DMS 273 treated with DMSO at 0.1 percent for 48 hours (cell line): ENCODE measurements at places on chromosomes 1 and 21.
A peak's percentile ranks its signal among the peaks of the same experiment; 100 is the strongest.

GRCh38 chr1:212721388-212722247, 22.0 kb upstream of the BATF3 start:
- DNase-seq = no peak

DNA sequence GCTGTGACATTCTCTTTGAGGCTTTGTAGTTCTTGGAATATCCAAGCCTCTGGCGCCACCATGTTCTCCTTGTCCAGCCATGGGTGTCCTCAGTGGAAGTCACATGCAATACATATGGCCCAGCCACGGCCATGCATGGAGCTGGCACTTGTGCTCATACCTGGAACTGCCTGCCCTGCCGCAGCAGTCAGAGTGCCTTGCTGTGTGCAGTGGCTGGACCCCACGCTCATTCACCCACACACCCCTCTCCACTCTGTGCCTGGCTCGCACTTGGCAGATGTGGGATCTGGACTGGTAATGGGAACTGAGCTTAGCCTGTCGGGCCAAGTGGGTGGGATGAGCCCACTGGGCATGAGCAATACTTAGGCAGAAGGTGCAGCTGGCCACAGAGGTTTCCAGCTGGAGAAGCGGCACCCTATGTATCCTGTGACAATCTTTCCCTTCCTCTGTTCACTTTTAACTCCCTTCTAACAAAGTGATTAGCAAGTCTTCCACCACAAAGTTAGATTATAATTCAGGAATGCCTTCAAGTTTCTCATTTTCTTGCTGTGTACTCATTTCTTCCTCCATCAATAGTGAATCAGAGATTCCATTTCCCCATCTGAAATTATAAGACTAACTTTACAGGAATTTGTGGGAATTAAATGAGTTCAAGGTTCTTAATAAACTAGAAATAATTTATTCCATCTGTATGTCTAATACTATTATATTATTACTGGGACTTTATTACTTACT, 351.6 kb upstream of the NCAM2 start:
- DNase-seq = no peak

GRCh38 chr1:7407544-7407895, 363.6 kb upstream of the VAMP3 start:
- DNase-seq = no peak

DNA sequence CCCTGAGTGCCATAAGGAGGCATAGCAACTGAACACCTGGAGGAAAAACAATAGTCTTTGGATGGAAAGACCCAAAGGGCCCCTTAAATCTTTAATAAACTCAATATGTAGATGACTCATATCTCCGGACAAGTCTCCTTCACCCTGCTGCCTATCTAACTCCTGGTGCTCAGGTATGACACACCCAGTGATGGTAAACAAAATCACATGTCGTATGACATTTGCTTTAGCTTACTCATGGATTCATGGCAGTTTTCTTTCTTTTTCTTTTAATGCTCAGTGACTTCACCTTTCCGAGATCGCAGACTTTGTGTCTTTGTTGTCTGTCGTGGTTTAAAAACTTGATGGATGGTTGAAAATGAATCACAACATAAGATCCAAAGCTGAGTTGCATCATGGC, 208.5 kb upstream of the PROX1 start:
- no peak for DNase-seq

GRCh38 chr1:218517459-218517858, 172.3 kb downstream of the TGFB2 start:
- DNase-seq = no peak

DNA sequence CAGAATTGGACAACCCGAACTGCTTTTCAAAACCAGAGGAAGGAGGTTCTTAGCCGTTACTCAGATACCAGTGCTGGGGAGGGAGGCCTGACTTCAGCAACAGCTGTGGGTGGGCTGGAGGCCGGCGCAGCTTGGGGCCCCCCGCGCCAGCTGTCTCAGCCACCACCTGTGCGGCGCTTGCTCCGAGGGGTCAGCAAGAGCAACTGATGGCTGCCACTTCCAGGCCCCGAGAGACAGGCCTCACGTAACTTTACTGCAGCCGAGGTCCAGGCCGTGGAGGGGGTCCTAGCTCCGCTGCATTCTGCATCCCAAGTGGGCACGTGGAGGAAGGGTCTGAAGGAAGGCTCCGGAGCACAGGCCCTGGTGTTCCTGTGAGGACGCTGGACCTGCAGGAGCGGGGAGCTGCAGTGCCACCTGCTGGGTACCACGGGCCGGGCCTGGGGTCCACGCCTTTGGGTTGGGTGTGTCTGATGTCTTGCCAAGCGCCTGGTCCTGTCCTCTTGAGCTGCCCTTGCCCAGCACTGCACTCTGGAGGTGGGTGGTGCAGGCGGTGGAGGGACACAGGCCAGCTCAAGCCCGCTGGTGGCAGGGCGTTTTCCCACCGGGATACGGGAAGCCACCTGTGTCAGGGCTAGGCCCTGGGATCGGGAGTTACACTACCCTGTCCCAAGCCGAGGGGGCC, 9.8 kb downstream of the THAP3 start:
- DNase-seq = no peak

GRCh38 chr1:67469431-67469830, 39.2 kb upstream of the SERBP1 start:
- no peak for DNase-seq

GRCh38 chr1:981955-982558, at the start of gene PERM1:
Gene PERM1, minus strand, starts transcription at chr1:982093. Its CDS starts 1,064 bp downstream, at chr1:981029.
- no peak for DNase-seq

DNA sequence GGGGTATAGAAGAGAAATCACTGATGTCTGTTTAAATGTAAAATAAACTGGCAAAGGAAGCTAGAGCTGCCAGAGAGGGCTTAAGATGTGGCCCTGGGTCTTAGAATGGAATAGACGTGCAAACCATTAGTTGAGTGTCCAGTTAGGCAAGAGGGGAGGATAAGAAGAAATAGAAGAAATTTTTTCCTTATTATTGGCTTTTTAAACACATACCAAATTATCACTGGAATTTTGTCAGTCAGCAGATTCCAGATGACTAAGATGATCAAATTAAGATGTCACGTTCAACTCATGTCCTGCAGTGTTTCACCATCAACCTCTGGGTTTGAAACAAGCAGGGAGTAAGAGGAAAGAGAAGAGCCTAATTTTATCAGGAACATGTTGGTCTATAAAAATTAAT, 71.6 kb upstream of the C1orf21 start:
- no peak for DNase-seq

GRCh38 chr1:25505656-25506385, 37.6 kb upstream of the LDLRAP1 start:
- DNase-seq = peak; percentile 42

- no peak for DNase-seq
Measured at GRCh38 chr21:35819134-35819533, 241.2 kb downstream of the SETD4 start.

GRCh38 chr1:190129366-190129765, 348.3 kb downstream of the BRINP3 start:
- no peak for DNase-seq

- peak; percentile 30 for DNase-seq
Measured at GRCh38 chr1:50348449-50349241, 74.6 kb downstream of the DMRTA2 start.

GRCh38 chr1:208737922-208738321, 493.7 kb upstream of the PLXNA2 start:
- no peak for DNase-seq

- DNase-seq = no peak
Measured at GRCh38 chr1:205310976-205311704, 10.4 kb downstream of the NUAK2 start.

- DNase-seq = no peak
Measured at GRCh38 chr1:48051466-48052126, 54.4 kb upstream of the TRABD2B start.

DNA sequence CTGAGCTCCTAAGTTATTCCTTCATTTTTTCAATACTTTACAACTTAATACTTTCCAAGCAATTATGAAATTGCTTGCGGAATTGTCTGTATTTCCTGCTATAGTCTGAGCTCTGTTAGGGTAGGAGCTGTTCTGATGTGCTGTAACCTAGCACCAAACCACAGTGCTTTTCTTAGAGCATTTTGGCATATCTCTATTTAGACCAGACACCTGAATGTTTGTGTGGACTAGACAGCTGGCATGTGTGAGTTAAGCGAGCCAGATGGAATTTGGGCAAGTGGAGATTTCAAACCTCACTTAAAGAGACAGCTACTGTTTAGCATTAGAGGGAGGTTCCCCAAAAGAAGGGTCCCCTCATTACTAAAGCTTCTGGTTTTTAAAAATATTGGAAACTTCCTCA, 106.1 kb downstream of the RWDD3 start:
- peak; percentile 53 for DNase-seq

- DNase-seq = peak; percentile 34
Measured at GRCh38 chr1:153352523-153352922, 3.9 kb upstream of the PGLYRP4 start.

- DNase-seq = no peak
Measured at GRCh38 chr21:14686466-14687267, 140.6 kb upstream of the SAMSN1 start.

GRCh38 chr1:33346533-33346926, 25.6 kb upstream of the A3GALT2 start:
- DNase-seq = no peak

DNA sequence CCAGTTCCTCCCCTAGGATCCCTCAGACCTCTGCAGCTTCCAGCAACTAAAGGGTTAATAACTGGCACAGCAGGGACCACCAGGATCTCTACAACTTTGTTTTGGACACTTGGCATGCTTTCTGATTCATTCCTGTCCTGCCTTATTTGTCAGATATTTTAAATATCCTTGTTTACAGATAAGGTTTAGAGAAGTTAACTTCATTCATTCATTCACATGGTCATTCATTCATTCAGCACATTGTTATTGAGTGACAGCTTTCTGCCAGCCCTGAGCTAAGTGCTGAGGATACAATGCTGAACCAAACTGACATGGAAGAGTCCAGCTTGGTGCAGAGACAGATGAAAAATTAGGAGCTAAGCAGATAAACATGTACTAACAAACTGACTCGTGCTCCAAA, 8.8 kb upstream of the PHC2 start:
- no peak for DNase-seq

GRCh38 chr1:201014816-201015200, 8.7 kb downstream of the KIF21B start:
- DNase-seq = no peak

DNA sequence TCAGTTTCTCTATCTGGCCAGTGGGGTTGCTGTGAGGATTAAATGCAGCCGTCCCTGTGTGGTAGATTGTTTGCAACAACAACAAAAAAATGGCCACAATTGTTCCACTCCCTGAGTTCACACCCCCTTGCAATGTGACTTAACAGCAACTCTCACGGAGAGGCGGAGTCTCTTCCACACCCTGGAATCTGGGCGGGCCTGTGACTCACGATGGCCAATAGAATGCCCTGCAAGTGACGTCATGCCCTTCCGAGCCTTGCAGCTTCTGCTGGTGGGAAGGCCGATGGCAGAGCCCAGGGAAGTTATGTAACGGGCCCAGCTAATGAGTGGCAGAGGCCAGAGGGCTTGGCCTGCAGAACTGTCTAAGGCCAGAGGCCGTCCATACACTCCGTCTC, 87.9 kb downstream of the RIPK4 start:
- DNase-seq = no peak

DNA sequence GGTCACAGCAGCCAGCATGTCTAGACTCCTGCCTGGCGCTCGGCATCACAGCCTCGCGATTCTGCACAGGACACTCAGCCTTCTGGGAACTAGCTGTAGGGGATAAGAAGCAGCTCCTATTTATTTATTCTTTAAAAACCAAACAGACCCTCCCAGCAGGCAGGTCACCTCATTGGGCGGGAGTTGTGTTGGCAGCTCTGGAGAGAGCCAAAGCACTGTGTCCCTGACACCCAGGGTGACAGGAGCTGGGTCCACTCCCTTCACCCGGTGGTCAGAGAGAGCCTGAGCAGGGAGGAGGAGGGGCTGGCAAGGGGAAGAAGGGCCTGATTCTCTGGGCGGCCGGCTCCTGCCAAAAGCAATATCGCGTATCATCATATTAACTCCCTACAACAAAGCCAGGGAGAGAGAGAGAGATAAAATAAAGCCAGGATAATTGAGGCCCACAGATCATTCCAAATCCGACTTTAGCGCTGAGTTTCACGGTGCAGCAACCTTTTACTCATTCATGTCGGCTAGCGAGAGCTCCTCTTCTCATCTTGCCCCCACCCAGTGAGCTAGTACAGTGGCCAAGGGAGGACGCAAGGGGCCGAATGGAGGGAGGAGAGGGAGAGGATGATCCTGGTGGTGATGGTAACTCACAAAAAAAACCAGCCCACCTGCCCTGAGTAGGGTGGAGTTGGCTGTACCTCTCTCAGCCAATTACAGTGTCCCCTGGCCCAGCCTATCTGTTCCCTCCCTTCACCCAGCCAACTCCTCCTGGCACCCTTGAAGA, 79.8 kb upstream of the IFFO2 start:
- no peak for DNase-seq

DNA sequence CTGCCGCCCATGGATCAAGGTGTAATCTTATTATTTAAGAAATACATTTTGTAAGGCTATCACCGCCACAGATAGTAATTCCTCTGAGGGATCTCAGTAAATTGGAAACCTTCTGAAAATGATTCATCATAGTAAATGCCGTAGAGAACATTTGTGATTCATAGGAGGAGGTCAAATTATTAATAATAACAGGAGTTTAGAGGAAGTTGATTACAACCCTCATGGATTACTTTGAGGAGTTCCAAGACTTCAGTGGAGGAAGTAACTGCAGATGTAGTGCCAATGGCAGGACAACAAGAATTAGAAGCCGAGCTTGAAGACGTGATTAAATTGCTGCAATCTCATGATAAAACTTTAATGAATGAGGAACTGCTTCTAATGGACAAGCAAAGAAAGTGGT, 280.1 kb downstream of the PTPRC start:
- no peak for DNase-seq

GRCh38 chr1:32142446-32143301, 34.8 kb downstream of the KPNA6 start:
- no peak for DNase-seq

DNA sequence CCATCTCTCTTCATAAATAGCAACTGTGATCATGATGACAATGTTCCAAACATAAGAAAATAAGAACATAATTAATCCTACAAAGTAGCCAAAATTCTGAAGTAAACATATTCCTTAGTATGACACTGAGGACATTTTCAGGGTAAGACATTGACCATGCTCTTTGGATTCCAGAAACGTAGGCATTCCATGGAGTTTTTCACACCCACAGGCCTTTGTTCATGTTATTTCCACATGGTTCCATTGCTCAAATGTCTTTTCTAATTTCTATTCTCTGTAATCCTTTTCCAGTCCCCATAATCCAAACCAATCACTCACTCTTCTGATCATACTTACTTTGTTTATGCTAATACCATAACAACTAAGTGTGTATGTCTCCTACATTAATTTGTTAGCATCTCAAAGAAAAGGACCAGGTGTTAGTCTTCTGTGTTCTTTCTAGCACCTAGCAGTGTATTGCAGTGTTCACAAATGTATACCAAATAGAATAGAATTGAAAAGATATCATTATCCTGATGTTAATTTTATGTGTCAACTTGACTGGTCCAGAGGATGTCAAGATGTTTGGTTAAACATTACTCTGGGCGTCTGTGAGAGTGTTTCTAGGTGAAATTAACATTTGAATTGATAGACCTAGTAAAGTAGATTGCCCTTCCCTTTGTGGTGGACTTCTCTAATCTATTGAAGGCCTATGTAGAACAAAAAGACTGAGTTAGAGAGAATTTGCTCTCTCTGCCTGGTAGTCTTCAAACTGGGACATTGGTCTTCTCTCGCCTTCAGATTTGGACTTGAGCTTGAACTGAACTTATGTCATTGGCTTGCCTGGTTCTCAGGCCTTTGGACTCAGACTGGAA, 516.6 kb downstream of the PTPRC start:
- DNase-seq = no peak
